ENCODE measurements at places on chromosomes 11 and 22.

GRCh38 chr11:129295746-129296145 is 79.9 kb upstream of the BARX2 start:
- DNase-seq = no peak

GRCh38 chr11:132357811-132358572 is 987.6 kb downstream of the NTM start:
- no peak for DNase-seq

- DNase-seq = no peak
Measured at GRCh38 chr22:38051900-38052862, 5.0 kb upstream of the PICK1 start.

DNA sequence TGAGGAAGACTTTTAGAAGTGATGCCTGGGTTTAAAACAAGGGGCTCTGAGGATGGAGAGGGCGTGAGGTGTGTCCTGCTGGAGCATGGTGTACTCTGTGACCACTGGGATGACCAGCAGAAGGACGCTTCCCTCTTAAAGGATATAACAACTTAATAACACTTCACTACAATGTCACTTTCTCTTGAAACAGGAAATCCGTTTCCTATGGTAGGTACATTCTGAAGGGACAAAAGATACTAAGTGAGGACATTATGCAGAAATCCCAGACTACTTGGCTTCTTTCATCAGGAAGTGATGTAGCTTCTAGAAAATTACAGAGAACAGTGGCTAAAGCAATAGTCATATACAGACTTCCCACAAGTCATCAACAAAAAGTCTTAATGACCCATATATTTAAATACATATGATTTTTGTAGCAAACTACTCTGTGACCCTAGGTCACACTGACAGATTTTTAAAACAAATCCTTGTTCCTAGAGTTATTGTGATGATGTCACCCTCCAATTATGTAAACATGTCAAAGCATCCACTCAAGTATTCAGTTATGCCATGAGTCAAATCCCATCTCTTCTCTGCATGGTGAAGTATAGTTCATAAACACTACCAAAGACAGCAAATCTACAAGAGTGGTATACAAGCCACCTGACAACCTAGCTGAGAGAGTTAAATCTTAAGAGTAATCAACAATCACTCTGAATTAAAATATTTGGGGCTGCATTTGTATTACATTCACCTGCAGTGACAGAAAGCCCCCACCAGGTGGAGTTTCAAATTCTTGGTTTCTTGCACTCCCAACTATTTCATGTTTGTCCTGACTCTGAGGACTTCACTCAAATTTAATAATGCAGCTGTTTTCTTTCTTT is 32.8 kb downstream of the PITPNB start:
- no peak for DNase-seq

DNA sequence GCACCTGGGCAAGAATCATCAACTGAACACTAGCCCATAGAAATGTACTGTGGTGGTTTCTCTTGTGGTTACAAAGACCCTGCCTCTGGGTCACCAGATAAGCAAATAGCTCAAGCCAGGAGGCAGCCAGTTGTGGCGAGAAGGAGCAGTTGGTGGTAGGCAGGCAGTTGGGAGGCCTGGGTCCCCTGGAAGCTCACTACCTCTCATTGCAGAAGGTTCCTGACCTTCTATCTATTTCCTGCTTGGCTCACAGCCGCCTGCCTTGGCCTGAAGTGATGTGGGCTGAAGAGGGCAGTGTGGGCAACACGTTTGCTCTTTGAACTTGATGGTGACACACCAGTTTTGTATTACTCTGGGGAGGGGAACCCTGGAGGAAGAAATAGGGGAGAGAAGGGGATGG is 34.7 kb downstream of the NECTIN1 start:
- DNase-seq = no peak

GRCh38 chr22:31872209-31872608 is 72.1 kb upstream of the YWHAH start:
- DNase-seq = no peak

GRCh38 chr11:83538286-83538685 is 252.1 kb upstream of the CCDC90B start:
- no peak for DNase-seq

DNA sequence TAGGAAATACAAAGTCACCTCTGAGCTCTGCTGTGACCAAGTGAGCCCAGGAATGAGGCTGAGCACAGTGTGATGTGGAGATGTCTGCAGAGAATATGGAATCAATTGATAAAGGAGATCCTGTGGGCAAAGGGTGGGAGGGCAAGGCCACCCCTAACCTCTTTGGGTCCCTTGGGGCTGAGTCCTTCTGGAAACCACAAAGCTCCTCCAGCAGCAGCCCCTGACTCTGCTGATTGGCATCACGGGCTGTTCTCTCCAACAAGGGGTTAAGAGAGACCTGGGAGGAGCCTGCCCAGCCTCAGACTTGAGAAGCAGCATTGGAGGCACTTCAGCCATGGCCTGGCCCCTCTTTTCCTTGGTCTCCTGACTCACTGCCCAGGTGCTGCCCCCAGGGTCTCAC is 49.7 kb downstream of the GGTLC2 start:
- no peak for DNase-seq

DNA sequence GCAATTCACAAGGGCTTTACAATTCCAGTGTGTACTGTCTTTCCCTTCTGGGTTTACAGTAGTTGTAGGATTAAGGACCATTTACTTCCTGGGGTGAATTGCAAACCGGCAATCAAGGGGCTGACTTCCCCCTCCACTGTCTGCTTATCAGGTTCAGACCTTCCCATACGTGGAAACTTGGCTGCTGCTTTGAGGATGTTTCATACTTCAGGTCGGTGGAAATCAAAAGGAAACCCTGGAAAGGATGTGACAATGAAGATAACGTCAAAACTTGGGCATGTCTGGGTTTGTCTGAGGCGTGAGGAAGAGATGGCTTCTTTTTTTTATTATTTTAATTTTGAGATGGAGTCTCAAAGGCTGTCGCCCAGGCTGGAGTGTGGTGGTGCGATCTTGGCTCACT is 2.1 kb upstream of the RTCB start:
- DNase-seq = no peak

DNA sequence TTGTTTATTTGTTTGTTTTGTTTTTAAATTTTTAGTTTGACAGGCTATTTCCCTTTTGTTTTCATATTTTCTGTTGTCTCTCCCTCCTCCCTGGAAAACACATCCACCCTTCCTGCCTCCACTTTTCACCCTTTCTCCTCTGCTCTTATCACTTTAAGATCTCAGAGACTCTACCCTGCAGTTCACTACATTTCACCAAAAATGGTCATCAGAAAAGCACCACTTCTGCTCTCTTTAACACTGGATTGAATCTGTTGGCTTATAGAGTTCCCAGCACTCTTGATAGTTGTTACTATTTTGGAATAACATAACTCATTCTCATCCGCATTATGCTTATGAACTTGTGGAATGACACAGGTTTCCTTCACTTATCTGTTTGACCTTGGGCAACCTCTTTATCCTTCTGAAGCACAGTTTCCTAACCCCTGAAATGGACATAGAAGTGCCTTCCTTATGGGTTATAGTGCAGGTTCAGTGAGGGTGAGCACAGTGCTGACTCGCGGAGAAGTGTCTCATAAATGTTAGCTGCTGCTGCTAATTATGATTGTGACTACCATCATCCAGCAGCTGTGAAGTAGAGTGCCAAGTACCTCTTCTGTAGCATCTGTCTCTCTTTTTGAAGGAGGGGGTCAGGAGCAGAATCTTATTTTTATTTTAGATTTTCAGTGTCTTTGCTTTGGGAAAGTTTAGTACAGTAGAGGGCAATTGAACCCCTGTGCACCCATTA is 15.0 kb downstream of the TEAD1 start:
- no peak for DNase-seq

GRCh38 chr11:18332302-18332701 is 9.9 kb downstream of the GTF2H1 start:
- DNase-seq = no peak

GRCh38 chr11:47686151-47686550 is 29.0 kb downstream of the AGBL2 start:
- DNase-seq = no peak

GRCh38 chr11:8838248-8838647 is 72.7 kb upstream of the AKIP1 start:
- DNase-seq = no peak

GRCh38 chr22:10780281-10780680 is 4747.7 kb upstream of the OR11H1 start:
- DNase-seq = no peak

GRCh38 chr11:11141065-11141464 is 212.0 kb downstream of the CSNK2A3 start:
- DNase-seq = no peak

DNA sequence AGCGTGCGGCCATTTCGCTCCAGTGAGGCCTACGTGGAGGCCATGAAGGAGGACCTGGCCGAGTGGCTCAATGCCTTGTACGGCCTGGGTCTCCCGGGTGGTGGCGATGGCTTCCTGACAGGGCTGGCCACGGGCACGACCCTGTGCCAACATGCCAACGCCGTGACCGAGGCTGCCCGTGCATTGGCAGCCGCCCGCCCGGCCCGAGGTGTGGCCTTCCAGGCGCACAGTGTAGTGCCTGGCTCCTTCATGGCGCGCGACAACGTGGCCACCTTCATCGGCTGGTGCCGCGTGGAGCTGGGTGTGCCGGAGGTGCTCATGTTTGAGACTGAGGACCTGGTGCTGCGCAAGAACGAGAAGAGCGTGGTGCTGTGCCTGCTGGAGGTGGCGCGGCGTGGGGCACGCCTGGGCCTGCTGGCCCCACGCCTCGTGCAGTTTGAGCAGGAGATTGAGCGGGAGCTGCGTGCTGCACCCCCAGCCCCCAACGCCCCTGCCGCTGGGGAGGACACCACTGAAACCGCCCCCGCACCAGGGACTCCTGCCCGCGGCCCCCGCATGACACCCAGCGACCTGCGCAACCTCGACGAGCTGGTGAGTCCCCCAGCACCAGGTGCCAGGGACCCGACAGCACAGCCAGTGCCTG is 1.8 kb downstream of the GAS2L1 start:
- DNase-seq = no peak

- no peak for DNase-seq
Measured at GRCh38 chr11:8693555-8693954, 11.0 kb downstream of the RPL27A start.

DNA sequence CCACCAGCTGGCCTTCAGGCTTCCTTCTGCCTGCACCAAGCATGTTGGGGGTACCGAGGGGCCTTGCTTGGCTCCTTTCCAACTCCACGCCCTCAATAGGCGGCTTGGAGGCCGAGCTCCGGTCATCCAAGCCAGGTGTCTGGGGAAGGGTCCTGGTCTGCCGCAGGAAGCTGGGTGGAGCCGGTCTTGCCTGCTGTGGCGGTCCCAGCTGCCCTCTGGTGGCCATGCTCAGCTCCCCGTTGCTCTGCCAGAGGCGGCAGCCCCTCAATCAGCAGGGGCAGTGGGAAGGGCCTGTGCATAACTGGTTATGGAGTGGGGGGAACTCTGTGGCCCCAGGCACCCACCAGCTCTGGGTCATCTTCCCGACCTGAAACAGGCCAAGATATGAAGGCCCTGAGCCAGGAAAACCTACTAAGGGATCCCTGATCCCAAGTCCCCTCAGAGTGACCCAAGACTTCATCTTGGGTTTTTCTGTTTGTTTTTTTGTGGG is 3.2 kb downstream of the ARVCF start:
- no peak for DNase-seq

DNA sequence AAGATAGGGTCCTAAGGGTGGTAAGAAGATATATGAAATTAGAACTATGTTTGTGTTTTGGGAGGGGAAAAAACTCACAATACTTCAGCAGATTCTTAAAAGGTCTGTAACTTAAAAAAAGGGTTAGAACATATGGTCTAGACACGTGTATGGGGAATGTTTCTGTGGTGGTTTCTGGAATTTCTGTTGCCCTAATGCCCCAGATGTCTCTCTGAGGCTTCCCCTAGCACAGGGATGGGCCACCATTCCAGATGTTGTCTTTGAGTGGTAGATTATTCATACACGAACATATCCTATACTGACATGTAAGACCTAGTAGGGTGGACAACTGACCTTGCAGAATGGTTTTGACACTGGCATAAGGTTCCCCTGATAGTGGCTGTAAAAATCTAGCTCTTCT is 26.2 kb downstream of the EHF start:
- no peak for DNase-seq

- DNase-seq = no peak
Measured at GRCh38 chr11:62532096-62532495, 14.5 kb downstream of the AHNAK start.

- no peak for DNase-seq
Measured at GRCh38 chr22:42670046-42670445, 20.9 kb upstream of the CYB5R3 start.

DNA sequence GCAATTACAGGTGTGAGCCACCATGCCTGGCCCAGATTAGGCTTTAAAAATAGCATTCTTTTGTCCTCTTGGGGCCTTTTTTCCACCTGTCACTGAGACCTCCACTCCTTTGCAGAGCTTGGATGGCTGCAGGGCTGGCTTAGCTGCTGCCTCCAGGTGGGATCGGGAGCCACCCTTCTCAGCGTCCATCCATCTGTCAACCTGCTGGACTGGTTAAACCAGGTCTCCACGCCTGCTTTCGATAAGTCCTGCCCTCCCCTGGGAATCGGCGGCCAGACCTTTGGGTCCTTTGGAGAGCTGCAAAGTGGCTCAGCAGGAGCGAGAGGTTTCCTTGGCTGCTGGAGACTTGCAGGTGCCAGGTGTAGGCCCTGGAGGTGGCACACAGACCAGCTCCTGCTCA is 23.4 kb upstream of the GRAMD4 start:
- no peak for DNase-seq

GRCh38 chr11:126083829-126084607 is 21.4 kb upstream of the CDON start:
- DNase-seq = no peak

Data from NCI-H187 treated with DMSO at 0.1 percent for 48 hours (cell line).